ENCODE measurements at places on chromosomes 7 and 10. TPM values are rescaled to one million over a fixed set of nuclear protein-coding genes. Genes with fewer than 3 reads are reported as not detected.

Gene PRSS2
- not detected for total RNA-seq

Gene TUBAL3
- not detected for total RNA-seq

Gene GPNMB
- total RNA-seq = 523 TPM

Gene GPR22
- total RNA-seq = not detected

Gene HTR5A
- not detected for total RNA-seq

Gene MCM10
- total RNA-seq = 0.36 TPM

Gene CCT6A
- 80.6 TPM for total RNA-seq

Gene LEP
- total RNA-seq = 0.76 TPM

Data from suprapubic skin (tissue), 4 donors.